NCI-H1417 treated with DMSO at 0.1 percent for 48 hours (cell line): ENCODE measurements at places on chromosomes 13 and 19.

DNA sequence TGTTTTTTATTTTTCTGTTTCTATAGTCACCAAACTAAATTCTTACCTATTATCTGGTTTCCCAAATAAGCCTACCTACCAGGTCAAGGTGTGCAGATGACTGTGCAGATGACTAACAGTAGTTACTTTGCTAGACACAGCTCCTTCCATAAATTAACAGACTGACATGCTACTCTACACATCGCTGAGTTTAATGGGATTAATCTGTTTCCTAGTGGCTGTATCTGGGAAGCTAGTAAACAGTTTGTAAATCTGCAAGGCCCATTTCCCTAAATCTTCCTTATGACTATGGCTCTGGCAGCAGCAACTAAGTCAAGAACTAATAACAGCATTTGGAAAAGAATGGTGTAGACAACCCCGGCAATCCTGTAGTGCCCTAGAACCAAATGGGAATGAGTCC is 27.9 kb downstream of the MIPEP start:
- no peak for DNase-seq

GRCh38 chr13:19601749-19602725 is 31.4 kb upstream of the MPHOSPH8 start:
- DNase-seq: no peak

DNA sequence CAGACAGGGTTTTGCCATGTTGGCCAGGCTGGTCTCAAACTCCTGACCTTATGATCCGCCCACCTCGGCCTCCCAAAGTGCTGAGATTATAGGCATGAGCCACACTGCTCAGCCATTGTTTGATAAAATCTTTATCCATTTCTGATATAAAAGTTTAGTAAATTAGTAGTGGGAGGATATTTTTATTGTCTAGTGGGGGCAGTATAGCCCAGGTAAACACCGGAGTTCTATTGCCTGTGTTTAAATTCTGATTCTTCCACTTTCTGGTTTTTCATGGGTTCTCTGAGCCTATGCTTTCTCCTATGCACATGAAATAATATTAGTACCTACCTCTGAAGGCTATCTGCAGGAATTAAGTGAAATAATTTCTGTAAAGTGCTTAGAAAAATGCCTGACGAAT is 20.1 kb upstream of the ARHGEF18 start:
- no peak for DNase-seq

DNA sequence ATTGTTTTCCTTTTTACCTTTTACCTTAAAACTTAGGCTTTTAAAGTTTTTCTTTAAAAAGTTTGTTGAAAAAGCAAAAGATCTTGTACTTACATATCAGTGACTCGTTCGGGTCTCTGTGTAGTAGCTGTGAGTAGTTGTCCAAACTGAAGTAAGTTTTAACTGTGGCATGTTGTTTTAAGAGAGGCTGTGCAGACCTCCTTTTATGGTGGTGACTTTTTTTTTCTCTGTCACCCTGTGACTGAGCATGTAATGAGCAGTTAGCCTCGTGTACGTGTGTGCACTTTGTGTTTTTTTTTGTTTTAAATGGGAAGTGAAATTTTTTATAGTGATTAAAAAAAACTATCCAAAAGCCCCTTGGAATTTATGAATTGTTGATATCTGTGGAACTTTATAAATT is at the start of gene GPR183:
Gene GPR183 (minus strand): TSS at position 153 of the 400 bp plus-strand sequence. CDS start 11,254 bp downstream, outside the sequence.
- DNase-seq: no peak

GRCh38 chr19:13764821-13765394 is 586 bp downstream of the MRI1 start:
- DNase-seq: no peak

DNA sequence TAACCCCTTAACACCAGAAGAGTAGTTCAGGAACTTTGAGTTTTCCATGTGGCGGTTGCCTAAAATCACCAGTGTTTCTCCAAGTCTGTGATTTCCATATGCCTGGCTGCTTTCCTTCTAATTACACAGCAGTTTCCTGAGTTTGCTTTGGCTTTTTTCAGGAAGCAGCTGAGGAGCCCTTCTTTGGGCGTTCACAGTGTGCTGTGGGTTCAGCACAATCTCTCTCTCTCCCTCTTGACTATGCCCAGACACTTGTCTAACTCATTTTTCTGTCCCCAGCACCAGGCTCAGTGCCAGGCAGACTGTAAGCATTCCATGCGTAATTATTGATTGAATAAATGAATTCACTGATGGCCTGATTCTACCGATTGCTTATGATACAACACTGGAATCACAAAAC is 19.7 kb downstream of the SCEL start:
- no peak for DNase-seq

- peak; percentile 97 for DNase-seq
Observed at GRCh38 chr13:100636441-100636840, 38.2 kb downstream of the TMTC4 start.

GRCh38 chr19:17406046-17406886 is 836 bp upstream of the BST2 start:
- no peak for DNase-seq

GRCh38 chr13:80022146-80022545 is 318.8 kb downstream of the SPRY2 start:
- no peak for DNase-seq

- DNase-seq: no peak
Observed at GRCh38 chr13:96636001-96636709, 358.1 kb downstream of the OXGR1 start.

DNA sequence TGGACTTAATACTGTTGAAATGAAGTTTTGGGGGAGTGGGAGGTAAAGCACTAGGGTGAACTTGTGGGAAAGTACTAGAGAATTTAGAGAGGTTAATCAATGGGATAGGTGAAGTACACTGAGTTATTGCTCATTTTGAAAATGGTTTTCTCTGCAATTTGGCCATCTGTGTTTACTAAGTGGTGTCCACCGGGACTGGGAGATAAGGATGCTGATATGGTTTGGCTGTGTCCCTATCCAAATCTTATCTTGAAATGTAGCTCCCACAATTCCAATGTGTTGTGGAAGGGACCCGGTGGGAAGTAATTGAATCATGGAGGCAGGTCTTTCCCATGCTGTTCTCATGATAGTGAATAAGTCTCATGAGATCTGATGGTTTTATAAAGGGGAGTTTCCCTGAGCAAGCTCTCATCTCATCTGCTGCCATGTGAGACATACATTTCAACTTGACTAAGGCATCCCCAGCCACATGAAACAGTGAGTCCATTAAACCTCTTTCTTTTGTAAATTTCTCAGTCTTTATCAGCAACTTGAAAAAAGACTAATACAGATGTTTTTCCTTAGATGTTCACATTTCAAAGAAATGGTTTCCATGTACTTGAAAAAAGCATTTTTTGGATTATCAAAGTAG is 1569.4 kb upstream of the PRR20A start:
- DNase-seq: no peak

- no peak for DNase-seq
Observed at GRCh38 chr13:23599083-23599925, 29.1 kb downstream of the TNFRSF19 start.

DNA sequence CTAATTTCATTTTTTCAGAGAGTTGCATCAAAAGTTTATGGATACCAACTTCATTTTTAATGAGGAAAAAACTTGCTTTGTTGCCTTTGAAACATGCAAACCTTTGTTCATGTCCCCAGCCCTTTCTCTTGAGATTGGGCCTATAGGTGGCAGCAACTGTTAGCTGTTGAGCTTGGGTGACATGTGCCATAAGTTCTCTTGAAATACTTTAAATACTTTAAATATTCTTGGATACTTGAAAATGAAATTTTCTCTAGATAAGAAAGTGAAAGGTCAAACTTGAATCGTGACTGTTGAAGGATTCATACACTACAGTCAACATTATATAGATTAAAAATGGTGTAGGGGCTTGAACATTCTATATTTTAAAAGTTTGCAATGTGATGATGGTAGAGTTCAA is 294.9 kb downstream of the NDFIP2 start:
- no peak for DNase-seq

DNA sequence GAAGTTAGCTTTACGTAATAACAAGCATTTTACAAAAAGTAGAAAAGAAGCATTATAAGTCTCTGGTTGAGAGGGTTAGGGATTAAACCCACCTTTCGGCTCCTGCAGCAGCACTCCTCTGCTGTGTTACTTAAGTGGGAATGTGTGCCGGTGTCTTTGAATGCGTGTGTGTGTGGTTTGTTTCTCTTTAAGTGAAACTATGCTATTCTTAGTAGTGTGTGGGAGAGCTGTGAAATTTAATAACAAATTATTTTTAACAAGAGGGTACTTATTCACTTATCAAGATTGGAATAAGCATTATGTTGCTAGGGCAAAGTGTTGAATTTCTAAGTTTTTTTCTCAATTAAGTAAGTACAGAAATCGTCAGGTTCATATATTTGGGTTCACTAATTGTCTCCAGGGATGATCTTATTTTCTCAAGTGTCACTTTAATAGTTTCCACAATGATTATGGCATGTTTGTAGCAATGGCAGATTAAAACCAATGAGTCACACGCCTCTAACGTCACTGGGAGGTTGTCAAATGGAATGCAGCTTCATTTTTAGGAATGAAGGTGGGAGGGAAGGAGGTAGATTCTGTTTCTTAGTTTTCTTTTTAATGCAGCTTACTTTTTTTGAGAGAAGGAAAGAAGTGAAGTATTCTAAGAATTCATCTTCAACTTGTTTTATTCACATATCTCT is 151.3 kb downstream of the LMO7 start:
- DNase-seq: no peak

DNA sequence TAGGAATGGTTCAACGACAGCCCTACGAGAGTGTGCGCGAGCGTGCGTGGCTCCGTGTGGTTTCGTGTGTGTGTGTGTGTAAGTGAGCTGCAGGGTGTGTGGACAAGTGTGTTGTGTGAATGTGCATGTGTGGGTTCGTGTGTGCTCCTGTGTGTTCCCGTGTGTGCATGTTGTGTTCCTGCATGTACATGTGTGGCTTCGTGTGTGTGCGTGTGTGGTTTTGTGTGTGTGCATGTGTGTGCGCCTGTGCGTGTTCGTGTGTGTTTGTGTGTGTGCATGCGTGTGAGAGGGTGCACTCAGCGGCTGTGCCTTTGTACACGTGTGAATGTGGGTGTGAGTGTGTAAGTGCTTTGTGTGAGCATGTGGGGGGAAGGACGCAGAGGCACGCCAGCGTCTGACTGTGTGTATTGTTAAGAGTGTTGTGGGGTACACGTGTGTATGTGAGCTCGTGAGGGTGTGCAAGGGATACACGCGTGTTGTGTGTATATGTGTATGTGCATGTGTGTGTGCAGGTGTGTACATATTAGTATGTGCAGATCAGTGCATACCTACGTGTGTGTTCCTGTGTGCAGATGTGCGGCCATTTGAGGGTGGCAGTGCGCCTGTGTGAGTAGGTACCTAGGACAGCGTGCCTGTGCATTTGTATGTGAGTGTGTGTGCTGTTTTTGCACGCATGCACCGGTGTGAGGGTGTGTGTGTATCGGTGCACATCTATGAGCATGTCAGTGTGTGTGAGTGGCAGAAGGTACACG is 24.3 kb upstream of the ONECUT3 start:
- DNase-seq: no peak

DNA sequence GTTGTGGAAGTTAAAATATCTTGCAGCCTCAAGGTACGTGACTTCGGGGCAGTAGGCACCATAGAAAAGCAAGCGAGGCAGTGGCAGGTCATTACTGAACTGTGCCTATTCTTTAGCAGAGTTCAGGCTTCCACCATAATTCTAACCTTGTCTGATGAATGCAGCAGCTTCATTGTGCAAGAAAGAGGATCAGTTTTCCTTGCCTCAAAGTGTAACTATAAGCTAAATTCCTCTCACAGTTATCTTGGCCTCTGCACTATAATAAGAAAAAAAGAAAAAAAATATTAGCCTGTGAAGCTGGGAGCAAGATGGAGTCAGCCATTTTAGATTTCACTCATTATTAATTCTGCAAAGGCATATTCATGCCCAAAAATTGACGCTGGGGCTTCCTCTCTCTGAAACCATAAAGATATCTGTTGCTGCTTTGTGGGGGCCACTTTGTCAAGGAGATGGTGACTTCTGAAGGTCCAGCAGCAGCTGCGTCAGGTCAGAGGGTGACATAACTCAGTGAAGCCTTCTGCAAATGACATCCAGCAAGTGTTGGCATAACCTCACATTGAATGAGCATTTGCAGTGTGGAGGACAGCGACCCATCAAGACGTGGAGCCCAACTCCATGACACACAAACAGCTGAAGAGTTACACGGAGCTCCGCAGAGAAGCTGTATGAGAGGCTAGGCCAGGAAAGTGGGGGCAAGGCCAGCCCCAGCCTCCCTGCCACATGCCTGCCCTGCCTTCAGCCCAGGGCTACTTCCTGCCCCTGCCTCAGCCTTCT is 23.1 kb upstream of the SACS start:
- no peak for DNase-seq

GRCh38 chr19:3064011-3064330 is 1.7 kb upstream of the TLE5 start:
- DNase-seq: no peak

DNA sequence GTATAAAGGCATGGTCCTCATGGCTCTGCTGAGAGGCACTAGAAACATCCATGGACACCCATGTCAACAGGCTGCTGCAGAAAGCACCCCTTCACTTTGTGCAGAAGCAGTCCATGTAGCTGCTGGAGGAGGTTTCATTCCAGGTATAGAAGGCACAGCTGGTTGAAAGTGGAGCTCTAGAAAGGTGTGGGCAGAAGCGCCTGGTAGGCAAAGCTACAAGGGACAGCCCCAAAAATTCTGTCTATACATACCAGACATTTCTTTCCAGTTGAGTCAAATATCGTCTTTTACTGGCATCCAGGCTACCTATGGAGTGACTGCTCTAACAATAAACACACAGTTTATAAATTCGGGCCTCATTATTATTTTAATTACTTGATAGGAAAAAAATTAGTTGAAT is 129.3 kb downstream of the ENOX1 start:
- DNase-seq: no peak

DNA sequence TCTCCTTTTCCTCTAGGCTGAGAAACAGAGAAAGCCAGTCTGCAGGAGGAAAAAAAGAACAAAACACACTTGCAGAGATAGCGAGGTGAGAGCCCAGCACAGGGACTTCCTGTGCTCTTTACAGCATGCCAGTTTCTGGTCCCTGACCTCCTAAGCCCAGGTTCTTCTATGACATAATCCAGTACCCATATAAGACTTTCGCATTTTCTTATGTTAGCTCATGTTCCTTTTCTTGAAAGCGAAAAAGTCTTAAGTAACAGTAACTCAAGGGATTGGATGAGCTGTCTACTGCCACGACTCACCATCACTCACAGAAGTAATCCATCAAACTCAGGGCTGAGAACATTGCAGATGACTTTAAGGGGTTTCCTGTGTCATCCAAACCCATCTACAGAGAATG is 17.4 kb downstream of the CCDC70 start:
- no peak for DNase-seq

DNA sequence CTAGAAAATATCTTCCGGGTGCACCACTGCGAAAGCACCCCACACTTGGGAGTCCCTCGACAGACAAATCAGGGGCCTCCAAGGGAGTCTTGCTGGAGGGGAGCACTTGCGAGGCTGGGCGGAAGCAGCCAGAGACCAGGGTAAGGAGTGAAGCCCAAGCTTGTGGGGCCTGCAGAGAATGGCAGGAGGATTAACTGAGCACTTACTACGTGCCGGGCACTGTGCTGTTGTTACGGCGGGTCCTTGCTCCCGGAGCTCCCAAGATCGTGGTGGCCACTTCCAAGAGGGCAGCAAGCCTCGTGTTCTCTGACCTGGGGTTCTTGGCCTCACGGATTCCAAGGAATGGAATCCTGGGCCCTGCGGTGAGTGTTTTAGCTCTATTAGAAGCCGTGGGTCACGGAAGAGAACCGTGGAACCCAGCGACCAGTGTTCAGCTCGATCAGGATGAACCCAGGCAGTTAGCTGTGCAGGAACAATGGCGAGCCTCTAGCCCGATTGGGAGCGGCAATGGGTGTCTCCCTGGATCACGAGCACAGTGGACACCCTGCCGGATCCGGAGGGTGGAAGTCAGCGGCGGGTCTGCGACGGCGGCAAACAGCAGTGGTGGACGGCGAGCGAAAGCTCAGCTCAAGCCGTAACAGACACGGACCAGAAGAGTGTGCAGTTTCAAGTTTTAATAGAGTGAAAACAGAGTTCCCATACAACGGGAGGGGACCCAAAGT is 9.6 kb downstream of the TTYH1 start:
- DNase-seq: no peak
